Muscle of arm (tissue), 14 donors: ENCODE measurements at places on chromosomes 1 and 21. TPM values are rescaled to one million over a fixed set of nuclear protein-coding genes. Genes with fewer than 3 reads are reported as not detected.
A peak's percentile ranks its signal among the peaks of the same experiment; 100 is the strongest.

DNA sequence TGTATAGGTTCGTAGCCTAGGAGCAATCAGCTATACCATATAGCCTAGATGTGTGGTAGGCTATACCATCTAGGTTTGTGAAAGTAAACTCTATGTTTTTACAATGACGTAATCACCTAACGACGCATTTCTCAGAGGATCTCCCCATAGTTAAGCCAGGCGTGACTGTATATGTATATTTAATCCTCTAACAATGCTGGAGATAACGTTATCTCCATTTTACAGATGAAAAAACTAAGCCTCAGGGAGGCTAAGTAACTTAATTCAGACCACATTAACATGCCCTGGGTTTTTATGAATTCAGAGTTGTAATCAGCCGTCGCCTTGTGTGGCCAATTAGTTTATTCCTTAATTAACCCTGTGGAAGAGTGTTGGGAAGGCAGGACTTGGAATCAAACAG is 107.7 kb upstream of the PLXNA2 start:
- DNase-seq, result no peak

ROR1 gene
- 10.5 TPM for polyA plus RNA-seq

GRCh38 chr1:184392779-184393522 is 6.1 kb downstream of the C1orf21 start:
- no peak for DNase-seq

- DNase-seq, result no peak
Observed at GRCh38 chr1:220353229-220354012, 81.2 kb upstream of the RAB3GAP2 start.

- DNase-seq, result no peak
Observed at GRCh38 chr1:60227601-60228000, 154.0 kb upstream of the C1orf87 start.

DNA sequence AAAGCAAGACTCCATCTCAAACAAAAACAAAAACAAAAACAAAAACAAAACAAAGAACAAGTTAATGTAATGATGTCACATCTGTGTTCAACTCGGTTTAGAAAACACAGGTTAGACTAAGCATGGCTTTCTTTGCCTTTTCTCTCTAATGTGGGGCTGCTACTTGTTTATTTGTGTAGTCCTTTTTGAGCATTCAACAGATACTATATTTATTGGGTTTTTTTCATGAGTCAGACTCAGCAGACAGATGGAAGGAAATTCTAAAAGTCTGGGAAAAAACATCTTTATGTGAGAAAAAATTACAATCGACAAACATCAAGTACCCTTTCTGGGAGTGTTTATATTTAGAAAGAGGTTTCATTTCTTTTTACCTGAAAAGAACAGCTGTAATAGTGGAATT is 22.3 kb upstream of the OTUD3 start:
- DNase-seq, result no peak

- DNase-seq, result no peak
Observed at GRCh38 chr1:94501935-94502334, 39.6 kb downstream of the F3 start.

SIK1 gene
- polyA plus RNA-seq, result 5.7 TPM

GRCh38 chr1:44347280-44347679 is 7.8 kb downstream of the ERI3 start:
- DNase-seq, result peak; percentile 43

DNA sequence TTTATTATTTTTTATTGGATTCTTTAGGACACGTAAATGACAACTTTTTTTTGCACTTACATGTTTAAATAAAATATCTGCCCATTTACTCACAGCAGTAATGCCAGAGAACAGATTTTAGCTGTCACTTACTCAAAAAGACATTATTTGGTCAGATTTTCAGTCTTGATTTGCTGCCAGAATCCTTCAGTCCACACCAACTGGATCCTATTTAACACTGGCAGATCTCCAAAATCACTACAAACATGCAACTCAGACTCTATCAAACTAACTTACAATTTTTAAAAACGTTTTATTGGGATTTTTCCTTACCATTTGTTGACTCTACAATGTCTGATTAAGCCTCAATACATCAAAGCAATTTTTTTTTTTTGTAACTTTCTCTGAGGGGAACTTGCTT is 11.1 kb downstream of the ATP6V1G3 start:
- DNase-seq, result peak; percentile 21

- DNase-seq, result no peak
Observed at GRCh38 chr1:228980232-228980937, 245.1 kb downstream of the RHOU start.

GRCh38 chr1:218959784-218960183 is 213.9 kb upstream of the LYPLAL1 start:
- no peak for DNase-seq

- no peak for DNase-seq
Observed at GRCh38 chr1:156887734-156888133, 5.8 kb upstream of the PEAR1 start.

CRYBG2 gene
- not detected for polyA plus RNA-seq

DNA sequence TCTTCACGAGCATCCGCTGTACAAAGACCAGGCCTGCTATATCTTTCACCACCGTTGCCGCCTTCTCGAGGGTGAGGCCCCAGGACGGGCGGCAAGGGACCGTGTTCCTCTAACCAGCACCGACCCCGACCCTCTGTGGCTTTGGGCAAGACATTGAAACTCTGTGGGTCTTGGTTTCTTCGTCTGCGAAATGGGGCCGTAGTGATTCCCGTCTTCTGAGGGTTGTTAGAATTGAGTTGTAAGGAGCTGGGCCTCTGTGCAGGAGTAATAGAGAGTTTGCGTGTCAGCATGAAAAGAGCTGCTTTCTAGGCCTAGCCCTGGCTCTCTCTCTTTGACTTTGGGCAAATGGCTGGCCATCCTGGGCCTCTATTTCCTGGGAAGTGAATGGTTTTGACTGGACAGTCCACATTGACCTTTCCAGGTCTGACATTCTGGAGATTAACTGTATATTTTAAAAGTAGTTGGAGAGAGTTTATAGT is 591 bp downstream of the MRPL37 start:
- no peak for DNase-seq

- DNase-seq, result no peak
Observed at GRCh38 chr1:4468386-4468785, 186.0 kb upstream of the AJAP1 start.

SIM2 gene
- not detected for polyA plus RNA-seq

SLC39A1 gene
- polyA plus RNA-seq, result 57.6 TPM

GRCh38 chr1:153985341-153985912 is 712 bp downstream of the RAB13 start:
- DNase-seq, result no peak

NPR1 gene
- 13.0 TPM for polyA plus RNA-seq

NOS1AP gene
- 0.75 TPM for polyA plus RNA-seq

ST6GALNAC5 gene
- polyA plus RNA-seq, result 4.9 TPM

PODN gene
- polyA plus RNA-seq, result not detected

- no peak for DNase-seq
Observed at GRCh38 chr1:160971618-160972056, 17.0 kb upstream of the ITLN2 start.

- peak; percentile 64 for DNase-seq
Observed at GRCh38 chr1:221612047-221612777, 129.7 kb downstream of the DUSP10 start.

MIS18A gene
- 12.3 TPM for polyA plus RNA-seq

DNA sequence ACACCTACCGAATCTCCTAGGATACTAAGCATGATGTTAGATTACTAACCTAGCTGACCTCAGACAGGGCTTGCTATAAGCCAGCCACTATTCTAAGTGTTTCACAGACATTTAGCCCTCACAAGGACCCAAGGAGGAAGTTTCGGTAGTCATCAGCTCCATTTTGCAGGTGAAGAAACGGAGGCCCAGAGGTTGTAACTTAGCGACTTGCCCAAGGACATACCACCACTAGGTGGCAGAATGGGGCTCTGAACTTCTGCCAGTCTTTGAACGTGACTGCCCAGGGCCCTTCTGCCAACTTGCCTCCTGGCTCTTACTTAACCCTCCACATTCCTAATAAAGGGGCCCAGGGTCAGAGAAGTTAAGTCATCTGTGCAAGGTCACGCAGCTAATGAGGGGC is 283.5 kb downstream of the C1orf94 start:
- peak; percentile 2 for DNase-seq

- DNase-seq, result peak; percentile 59
Observed at GRCh38 chr1:161198194-161198896, 509 bp downstream of the ADAMTS4 start.

DYNLT5 gene
- polyA plus RNA-seq, result 5.0 TPM

DNA sequence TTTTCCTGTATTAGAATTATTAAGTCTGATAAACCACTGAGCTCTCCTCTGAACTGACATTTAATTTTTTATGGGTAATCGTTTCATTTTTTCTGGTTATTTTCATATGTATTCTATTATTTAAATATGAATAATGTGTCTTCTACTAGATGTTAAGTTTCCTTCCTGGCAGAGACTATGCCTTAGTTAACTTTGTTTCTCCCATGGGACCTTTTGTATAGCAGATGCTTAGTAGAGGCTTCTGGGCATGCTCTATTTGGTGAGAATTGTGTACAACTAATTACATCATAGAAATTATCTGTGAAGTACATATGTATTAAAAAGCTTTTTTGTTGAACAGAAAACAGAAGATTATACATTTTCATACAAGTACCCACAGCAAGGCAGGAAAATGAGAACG is 23.4 kb downstream of the CTBS start:
- peak; percentile 2 for DNase-seq

DENND2D gene
- polyA plus RNA-seq, result 0.82 TPM

DNA sequence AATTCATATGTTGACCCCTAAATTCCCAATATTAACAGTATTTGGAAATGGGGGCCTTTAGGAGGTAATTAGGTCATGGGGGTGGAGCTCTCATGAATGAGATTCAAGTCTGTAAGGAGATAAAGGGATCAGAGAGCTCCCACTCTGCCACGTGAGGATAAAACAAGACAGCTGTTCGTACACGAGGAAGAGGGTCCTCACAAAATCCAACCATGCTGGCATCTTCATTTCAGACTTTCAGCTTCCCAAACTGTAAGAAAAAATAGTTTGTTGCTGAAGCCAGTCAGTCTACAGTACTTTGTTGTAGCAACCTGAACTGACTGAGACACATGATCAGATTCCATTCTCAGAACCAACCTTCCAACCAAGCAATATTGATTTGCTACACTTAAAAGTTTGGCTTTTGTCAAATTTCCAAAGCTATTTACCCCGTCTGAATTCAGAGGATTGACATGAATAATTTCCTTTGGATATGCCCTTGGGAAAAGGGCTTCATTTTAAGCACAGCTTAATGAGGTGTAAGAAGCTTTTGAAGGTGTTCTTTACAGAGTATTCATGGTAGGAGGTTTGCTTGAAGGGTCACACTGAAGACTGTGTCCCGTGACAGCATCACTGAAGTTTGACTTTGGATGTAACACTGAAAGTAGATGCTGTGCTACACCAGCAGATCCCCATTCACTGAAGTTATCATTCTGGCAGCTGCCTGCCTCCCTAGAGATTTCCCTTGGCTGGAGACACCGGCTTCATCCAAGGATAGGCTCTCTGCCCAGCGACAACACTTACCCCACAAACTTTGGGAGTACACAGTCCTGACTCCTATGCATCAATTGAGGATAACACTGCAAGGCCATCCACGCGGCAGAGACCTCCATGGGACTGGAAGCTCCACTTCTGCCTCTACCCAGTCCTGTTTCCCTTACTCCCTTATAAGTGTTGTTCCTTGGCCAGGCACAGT is 4.9 kb upstream of the OMA1 start:
- no peak for DNase-seq

ADORA3 gene
- polyA plus RNA-seq, result 0.43 TPM

CELA2A gene
- polyA plus RNA-seq, result 0.42 TPM

DNA sequence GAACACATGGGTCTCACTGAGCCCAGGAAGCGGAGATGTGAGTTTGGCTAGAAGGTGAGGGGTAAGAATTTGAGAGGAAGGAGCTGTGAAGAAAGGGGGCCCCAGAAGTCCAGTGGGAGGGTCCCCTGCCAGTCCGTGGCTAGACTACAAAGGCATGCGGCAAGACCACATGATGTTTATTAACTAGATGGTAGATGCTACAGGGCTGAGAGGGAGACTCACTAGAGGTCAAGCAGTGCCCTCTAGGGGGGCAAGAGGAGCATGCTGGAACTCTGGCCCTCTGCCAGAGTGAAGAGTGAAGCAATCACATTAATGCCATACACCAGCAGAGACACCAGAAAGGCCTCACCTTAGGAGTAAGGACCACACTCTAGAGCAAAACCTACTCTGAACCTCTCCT is 12.2 kb downstream of the KIAA0319L start:
- no peak for DNase-seq

CFAP107 gene
- 0.62 TPM for polyA plus RNA-seq
